Stimulated activated CD8-positive, alpha-beta memory T cell treated with anti-CD3 and anti-CD28 coated beads, Interleukin-12 subunit alpha, Interleukin-12 subunit beta, amount 100 ng/mL, for 4 hours (primary cell): ENCODE measurements at places on chromosomes 5 and 9.
A peak's percentile ranks its signal among the peaks of the same experiment; 100 is the strongest.

GRCh38 chr5:144406442-144406841 is 235.8 kb downstream of the KCTD16 start:
- no peak for DNase-seq

DNA sequence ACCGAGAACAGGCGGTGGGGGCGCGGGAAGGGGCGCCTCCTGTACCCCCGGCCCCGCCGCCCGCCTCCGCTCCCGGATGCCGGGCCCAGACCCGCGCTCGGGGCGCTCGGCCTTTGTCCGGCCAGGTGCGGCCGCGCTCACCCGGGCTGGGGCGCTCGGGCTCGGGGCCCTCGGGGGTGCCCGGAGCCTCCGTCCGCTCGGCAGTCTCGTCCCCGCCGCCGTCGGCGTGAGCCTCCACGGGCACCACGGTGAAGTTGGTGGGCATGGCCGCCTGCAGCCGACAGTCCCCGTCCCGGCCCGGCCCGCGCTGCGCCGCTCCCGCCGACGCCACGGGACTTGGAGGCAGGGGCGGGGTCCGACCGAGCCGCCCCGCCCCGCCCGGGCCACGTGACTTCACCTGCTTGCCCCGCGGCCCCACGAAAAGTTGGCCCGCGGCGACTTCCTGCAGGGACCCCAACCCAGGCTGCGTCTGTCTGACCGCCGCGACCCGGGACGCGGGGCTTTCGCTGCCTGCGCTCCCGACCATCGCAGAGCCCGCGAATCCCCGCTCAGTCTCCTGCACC is at the start of gene SLC12A7:
Gene SLC12A7, minus strand, starts transcription at position 337 of the 563 bp plus-strand sequence. Its CDS starts 72 bp downstream, at position 265.
- peak; percentile 50 for DNase-seq

DNA sequence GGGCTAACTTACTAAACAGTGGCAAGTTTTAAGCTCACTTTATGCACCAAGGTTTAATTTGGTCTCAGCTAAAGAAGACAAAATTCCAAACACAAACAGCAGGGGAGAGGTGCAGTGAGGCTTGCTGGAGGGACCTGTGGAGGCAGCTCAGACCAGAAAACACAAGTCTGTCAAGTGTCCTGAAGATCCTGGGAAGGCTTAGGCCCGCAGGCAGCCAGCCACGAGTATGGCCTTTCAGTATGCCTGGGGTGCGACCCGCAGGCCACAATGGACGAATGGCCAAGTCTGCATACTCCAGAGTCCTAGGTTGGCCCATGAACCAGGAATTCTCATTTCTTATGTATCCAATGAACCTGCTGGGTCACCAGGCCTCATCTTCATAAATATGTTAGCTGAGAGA is 9.3 kb downstream of the CCNI2 start:
- no peak for DNase-seq

- DNase-seq, result no peak
Observed at GRCh38 chr5:138533973-138534941, 8.8 kb downstream of the ETF1 start.

DNA sequence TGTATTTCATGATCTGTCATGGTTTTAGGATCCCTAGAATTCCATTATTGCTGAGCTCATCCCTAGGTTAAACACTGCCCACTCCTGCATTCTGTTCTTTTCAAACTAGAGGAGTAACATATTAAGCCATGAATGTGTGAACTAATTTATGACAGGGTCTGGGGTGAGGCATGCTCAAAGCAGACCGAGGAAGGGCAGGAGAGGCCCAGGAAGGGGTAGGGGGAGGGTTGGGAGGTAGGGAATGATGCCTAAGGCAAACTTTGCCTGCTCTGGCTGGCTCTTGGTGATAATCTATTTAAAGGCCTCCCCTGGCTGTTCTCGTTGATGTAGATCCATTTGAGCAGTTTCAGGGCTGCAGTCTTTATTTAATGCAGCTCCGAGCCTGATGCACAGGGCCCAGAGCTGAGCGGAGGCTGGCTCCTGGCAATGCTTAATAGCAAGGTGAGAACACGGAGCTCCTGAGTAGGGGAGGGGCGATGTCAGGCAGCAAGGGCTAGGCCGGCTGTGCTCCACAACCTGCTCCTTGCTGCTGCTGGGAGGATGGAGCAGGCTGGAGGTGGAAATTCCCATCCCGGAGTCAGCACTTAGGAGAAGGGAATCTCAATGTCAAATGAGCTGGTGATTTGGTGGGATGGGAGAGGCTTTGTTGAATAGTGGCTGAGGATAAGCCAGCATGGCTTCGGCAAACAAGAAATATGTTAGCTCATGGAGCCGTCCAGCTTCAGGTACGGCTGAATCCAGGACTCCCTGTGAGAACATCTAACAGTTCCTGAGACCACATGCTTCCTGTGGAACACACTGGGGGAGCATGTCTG is 73.2 kb upstream of the UNC5A start:
- DNase-seq, result no peak

DNA sequence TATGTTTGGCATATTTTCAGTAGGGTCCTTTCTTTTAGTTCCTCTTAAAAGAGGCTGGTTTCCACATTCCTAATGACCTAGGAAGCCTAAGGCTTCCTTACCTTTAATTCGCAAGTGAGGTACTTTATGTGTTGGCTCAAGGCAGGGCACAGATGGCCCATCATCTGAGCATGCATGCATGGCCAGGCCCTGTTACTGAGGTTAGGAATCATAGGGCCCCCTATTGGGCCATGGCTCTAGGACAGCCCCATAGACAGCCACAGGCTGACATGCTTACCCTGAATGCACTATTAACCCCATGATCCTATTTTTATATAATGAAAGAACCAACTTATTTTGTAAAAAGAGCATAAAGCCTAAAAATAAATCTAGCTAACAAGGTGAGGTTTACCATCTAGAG is 271.4 kb downstream of the ELAVL2 start:
- no peak for DNase-seq

GRCh38 chr9:76697554-76697953 is 66.7 kb upstream of the PCA3 start:
- no peak for DNase-seq

GRCh38 chr9:116285320-116285719 is 131.7 kb downstream of the PAPPA start:
- DNase-seq, result no peak

DNA sequence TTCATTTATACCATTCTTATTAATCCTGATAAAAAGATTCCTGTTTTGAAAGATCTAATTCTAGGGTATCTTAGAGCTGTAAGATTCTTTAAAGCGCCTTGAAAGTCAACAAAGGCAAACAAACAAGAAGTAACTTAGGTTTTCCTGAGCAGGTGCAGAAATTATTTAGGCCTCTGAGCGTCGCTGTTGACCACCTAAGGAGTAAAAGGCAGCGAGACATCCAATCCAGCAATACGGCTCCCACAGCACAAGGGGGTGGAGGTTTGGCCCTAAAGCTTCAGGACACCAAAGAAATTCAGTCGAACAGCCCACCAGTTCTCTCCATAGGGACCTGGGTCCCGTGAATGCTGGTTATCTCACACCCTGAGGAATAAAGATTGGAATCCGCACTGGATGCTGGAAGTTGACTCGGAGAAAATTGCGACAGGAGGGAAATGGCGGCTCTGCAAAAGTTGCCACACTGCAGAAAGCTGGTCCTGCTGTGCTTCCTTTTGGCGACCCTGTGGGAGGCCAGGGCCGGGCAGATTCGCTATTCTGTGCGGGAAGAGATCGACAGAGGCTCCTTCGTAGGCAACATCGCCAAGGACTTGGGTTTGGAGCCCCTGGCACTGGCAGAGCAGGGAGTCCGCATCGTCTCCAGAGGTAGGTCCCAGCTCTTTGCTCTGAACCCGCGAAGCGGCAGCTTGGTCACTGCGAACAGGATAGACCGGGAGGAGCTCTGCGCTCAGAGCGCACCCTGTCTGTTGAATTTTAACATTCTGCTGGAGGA is at the start of gene PCDHGA2:
Gene PCDHGA2, plus strand, starts transcription at position 223 of the 769 bp plus-strand sequence.
- no peak for DNase-seq

GRCh38 chr5:143176048-143176447 is 227.4 kb downstream of the NR3C1 start:
- no peak for DNase-seq

GRCh38 chr9:27336126-27336525 is 39.2 kb upstream of the EQTN start:
- no peak for DNase-seq

DNA sequence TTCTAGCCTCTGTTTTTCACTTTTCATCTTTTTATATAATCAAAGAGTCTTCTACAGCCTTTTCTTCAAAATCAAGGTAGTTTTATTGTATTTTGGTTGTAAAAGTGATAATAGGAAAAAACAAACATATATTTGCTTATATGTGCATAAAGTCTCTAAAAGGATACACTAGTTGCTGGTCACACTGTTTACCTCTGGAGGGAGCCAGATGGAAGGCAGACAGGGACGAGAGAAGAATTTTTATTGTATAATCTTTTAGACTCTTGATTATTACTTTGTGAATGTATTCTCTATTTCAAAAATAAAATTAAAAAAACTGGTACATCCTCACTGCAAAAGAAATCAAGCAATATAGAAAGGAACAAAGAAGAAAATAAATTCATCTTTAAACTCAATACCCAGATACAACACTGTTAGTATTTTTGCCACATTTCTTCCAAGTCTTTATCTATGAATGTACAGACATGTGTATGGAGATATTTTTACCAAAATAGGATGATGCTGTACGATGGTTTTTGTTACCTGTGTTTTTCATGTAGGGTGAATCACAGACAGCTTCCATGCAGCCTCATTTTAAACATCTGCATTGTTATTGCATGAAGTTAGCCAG is 6.1 kb upstream of the RNF183 start:
- no peak for DNase-seq

DNA sequence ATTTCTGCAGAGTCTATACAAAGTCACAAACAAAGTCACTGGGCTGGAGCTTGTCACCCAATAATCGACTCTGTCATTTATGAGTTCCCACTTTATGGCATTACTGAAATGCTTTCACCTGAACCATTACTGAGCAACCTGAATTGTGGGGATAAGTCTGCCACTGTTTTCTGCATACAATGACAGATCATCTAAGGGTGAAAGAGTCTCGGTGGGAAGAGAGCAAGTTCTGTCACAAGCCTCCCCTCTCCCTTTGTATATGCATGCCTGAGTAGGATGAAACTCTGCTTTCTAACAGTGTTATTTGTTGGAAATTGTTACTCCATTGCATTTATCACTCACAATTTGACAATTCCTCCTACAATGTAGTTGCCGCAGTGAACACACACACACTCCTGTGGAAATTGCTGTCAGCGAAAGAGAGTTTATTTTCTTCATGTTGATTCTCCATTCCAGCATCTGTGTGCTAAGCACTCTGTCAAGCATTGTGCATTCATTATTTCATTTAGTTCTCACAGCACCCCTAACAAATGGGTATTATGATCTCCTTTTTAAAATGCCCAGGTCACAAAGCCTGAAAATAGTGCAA is 1732.4 kb upstream of the CDH6 start:
- no peak for DNase-seq

GRCh38 chr9:87063246-87063645 is 115.9 kb upstream of the GAS1 start:
- DNase-seq, result no peak

GRCh38 chr5:32027717-32028458 is 146.2 kb downstream of the GOLPH3 start:
- DNase-seq, result no peak

- no peak for DNase-seq
Observed at GRCh38 chr9:130042406-130042884, 544 bp downstream of the FNBP1 start.

- DNase-seq, result no peak
Observed at GRCh38 chr9:100170556-100170955, 71.5 kb downstream of the INVS start.

- no peak for DNase-seq
Observed at GRCh38 chr9:27398982-27399653, 102.2 kb upstream of the EQTN start.

DNA sequence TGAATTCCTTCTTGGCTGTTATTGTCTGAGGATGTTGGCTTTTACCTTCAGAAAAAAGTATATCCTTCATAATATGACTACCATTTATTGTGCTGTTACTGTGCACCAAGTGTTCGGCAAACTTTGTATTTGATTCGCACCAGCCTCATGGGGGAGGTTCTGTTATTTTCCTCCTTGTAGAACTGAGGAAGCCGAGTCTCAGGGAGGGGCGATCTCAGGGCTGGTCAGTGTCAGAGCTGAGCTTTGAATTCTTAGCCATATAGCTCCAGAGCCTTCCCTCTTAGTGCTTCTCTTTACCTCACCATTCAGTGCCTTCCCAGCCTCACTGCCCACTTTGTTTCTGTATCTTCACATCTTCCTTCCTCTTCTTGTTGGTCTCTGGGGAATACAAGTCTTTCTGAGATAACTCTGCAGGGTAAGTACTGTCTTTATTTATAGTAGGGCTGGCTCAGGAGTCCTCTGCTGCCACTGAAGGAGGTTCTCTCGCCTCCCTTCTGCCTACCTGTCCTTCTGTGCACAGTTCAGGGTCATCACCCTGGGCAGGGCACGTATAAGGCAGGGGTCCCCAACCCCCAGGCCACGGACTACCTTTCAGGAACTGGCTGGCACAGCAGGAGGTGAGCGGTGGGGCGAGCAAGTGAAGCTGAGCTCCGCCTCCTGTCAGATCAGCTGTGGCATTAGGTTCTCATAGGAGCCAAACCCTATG is 48.4 kb downstream of the GALNT10 start:
- DNase-seq, result no peak

DNA sequence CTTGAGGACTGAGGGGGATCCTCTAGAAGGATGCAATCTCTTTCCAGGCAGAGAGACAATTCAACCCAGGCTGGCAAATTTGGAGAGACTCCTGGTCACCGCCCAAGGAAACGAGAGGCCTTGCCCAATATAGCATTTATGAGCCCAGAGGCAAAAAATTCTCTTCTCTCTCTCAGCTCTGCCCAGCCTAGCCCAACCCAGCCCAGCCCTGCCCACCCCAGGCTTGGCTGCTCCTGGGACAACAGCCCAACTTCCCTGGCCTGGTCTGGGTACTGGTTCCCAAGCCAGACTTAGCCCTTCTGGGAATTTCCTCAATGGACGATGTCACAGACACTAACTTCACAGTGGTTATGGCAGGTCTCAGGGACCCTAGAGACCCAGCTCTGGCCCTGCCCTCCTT is 116.5 kb downstream of the PSD2 start:
- DNase-seq, result no peak

DNA sequence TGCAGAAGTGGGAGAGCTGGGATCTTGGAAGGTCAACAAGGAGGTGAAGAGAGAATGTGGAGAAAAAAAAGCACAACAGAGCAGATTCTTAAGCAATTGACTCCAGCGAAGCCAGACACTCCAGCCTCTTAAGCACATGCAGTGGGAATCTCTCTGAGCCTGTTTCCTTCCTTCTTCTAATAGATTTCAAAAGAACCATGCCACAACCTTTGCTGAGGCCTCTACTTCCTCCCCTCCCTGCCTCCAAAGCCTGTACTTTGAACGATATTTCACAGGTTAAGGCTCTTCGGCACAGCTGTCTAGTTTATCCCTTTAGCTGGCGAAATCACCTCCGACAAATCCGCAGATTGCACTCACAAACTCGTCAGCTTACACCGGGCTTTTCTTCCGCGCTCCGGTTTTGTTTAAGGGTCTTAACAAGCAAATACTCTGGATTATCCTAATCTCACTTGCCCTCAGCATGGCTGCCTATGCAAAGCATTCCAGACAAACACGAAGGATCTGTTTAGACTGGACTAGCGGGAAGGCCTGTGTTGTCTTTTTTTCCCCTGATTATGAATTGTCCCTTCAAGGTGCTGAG is 211.6 kb upstream of the PANK3 start:
- DNase-seq, result no peak
